Activated CD4-positive, CD25-positive, alpha-beta regulatory T cell treated with anti-CD3 and anti-CD28 coated beads, Interleukin-2, amount 50 U/mL, for 16 hours (primary cell): ENCODE measurements at places on chromosomes 7 and 10.

DNA sequence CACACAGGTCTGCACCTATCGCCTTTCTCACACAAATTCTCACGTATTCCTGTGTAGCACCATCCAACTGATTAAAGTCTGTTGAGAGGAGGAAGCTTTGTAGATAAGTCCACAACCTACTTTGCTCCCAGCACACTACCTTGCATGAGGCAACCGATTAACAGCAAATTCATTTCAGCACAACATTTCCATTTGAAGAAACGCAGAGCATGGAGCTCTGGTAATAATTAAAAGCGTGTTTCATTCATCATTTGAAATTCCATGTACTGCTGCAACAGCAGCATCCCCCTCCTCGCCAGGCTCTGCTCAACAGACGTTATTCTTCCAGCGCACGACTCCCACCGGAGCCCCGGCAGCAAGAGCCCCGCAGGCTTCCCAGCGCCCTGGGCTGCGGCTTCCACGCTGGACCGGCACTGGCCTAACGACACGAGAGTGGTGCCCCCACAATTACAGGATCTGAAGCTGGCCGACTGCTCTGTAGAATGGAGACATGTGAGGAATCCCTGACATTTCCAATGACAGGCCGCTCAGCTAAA, 118.8 kb downstream of the DIP2C start:
- no peak for DNase-seq

- no peak for DNase-seq
Measured at GRCh38 chr7:120993553-120994191, 5.2 kb downstream of the CPED1 start.

DNA sequence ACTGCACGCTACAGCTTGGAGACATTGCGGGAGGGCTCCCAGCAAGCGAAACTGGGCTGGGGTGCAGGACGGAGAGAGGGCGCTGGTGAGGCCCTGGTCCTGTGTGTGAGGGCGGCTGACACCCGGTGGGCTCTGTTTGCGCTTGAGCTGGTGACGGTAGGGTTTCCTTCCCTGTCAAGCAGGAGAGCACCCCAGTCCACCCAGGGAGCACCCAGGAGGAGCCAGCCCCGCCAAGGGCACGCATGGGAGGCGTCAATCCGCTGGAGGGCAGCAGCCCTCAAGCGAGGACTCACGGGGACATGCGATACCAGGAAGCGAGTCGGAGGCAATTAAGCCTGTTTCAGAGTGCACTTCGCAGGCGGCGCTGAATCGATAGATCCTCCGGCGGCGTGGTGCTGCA, 109.4 kb downstream of the MAD1L1 start:
- no peak for DNase-seq

GRCh38 chr10:16828701-16829175, 11.5 kb upstream of the RSU1 start:
- no peak for DNase-seq

- DNase-seq, result no peak
Measured at GRCh38 chr10:44858988-44859387, 52.1 kb upstream of the TMEM72 start.

GRCh38 chr7:91212582-91212981, 51.7 kb upstream of the FZD1 start:
- DNase-seq, result no peak

- no peak for DNase-seq
Measured at GRCh38 chr7:155257482-155258225, 40.0 kb upstream of the INSIG1 start.

DNA sequence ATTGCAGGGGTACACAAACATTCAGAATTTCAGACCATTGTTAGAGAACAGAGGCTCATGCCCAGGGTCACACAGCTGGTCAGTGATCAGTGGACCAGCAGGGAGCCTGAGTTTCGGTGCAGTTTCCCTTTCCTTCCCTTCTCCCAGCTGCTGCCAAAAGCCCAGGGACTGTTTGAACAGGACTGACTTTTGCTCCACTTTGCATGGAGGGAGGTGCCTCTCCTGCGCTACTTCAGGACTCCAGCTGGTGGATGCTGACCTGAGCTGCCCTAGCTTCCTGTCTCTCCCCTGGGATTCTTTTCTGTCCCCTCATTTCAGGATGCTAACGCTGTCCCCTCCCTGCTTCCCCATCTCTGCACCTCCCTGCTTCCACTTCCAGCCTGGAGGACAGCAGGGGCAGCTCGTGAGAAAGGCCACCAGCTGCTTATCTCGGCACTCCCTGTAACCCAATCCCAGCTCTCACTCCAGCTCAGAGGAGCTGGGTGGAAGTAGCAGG, 14.5 kb downstream of the SH2D4B start:
- no peak for DNase-seq

- DNase-seq, result no peak
Measured at GRCh38 chr7:8871716-8872115, 438.3 kb downstream of the NXPH1 start.

- no peak for DNase-seq
Measured at GRCh38 chr10:63977329-63977923, 456.2 kb downstream of the REEP3 start.

DNA sequence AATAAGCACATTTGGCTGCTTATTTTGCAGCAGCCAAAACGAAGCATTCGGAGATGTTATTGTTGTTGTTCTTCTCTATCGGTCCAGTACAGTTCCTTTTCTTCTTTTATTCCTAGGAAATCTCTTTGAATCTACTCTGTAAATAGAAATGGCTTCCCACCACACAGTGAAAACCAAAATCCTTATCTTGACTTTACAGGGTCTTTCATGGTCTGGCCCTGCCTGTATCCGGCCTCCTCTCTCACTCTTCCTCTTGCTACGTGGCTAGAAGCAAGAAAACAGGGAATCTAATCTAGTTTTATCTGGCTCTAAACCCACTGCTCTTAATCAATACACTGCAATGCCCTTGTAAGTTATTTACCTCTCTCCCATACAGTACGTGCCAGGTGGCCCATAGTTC, 926.0 kb upstream of the C7orf33 start:
- no peak for DNase-seq

- no peak for DNase-seq
Measured at GRCh38 chr7:146731185-146731584, 614.6 kb downstream of the CNTNAP2 start.

- no peak for DNase-seq
Measured at GRCh38 chr7:122310119-122311021, 5.8 kb upstream of the FEZF1 start.

DNA sequence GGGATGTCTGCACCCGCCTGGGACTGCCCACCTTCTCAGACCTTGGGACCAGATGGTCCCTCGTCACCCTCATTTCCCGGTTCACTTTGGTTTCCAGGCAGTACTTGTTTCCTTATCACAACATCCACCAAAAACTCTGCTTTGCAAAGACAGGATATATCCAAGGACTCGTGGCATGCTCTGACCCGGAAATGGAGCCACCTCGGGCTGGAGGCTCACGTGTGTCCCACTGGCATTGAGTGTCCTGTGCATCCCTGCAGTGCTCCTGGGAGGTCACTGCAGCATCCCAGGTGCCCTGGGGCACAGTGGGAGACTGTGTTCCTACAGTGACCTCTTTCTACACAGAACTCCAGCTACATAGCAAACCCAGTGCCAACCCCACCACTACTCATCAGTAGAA, 611.9 kb upstream of the FOXK1 start:
- no peak for DNase-seq

GRCh38 chr10:79007421-79008319, 61.1 kb upstream of the ZMIZ1 start:
- no peak for DNase-seq
